Activated T-cell treated with anti-CD3 and anti-CD28 coated beads, Interleukin-2, amount 50 U/mL, for 4 hours (primary cell): ENCODE measurements at places on chromosomes 1 and 21.
A peak's percentile ranks its signal among the peaks of the same experiment; 100 is the strongest.

DNA sequence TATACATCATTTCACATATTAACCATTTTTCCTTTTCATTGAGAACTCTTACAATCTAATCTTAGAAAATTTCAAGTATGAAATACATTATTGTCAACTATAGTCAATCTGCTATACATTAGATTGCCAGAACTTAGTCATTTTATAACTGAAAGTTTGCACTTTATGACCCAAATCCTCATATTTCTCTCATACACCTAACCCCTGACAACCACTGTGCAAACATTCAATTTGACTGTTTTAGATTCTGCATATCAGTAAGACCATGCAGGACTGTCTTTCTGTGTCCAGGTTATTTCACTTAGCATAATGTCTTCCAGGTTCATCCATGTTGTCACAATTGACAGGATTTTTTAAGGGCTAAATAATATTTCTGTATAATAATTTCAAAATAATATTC is 1299.0 kb upstream of the B3GALT2 start:
- no peak for DNase-seq

DNA sequence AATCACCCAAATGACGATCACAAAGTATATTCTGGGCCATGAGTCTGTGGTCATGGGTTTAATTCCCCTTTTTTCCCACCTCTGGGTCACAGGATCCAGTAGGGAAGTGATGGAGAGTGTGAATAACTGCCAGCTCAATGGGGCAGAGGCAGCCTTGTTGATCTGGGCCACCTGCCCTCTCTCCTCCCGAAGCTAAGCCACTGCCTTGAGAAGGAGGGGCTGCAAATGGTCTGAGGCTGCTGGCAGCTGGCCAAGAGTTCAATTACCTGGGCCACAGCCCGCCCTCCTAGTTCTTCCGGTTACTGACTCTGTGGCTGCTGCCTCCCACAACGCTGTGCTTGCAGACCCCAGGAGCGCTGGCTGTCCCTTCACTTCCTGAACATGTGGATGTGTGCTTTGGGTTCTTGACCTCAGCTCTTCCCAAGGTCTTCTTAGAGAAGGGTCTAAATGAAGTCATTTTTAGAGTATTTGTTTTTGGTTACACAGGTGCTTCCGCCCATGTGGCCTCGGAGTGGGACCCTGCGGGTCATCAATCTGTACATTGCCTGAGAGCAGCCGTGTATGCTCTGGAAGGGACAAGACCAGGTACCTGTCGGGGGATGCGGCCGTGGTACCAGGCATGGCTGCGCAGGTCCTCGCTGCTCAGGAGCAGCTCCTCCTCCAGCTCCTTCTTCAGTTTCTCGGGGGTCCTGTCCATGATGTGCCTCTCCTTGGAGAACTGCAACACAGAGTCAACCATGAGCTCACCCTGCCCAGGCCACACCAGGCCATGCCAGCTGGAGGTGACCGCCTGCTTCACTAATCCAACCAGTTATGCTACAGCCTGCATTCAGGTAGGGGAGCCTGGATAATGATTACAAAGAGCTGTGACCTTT is 89.7 kb downstream of the BCAR3 start:
- DNase-seq = no peak

GRCh38 chr1:143735764-143736461 is 235.9 kb downstream of the FAM72C start:
- no peak for DNase-seq

DNA sequence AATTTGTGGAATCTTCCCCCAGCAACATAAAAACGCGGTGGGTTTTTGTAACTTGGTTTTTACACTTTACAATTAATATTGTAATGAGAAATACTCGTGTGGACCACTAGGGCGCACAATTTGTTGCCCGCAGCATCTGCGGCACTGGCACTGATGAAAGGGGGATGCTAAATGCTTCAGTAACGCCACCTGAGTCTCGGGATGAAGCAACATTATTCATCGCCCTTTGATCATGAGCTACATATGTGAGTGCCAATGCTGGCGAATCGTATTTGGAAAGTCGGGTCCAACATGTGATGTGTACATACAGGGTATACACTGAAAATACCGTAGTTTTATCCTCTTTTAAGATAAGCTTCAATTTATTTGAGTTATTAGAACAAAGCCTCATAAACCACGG is 34.2 kb upstream of the COX20 start:
- peak; percentile 54 for DNase-seq

- no peak for DNase-seq
Observed at GRCh38 chr21:44303490-44303981, 3.7 kb downstream of the PFKL start.

DNA sequence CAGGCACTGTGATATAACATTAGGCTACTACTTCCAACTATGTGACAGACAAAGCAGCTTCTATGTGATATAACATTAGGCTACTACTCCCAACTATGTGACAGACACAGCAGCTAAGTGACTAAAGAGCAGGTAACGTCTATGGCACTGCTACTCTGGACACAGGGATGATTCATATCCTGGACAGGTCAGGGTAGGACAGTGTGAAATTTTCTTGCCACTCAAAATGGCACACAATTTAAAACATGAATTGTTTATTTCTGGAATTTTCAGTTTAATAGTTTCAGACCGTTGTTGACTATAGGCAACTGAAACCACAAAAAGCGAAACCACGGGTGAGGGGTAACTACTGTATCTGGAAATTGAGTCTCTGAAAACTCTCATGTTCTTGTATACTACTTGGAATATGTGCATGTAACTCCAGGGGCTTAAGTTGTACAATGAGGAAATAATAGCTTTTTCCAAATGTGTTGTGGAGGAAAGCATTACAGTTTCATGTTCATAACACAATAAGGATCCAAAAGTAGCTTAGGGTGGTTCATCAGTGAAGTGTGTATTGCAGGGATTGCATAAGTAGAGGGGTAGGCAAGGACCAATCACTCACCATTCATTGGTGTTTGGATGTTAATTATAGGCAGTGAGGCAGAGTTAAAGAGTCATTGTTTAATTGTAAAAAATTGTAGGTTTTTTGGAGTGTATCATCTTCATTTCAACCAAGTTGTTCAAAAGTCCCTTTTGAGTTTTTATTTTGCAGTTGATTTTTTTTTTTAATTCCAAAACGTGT is 5.3 kb downstream of the DTL start:
- no peak for DNase-seq

DNA sequence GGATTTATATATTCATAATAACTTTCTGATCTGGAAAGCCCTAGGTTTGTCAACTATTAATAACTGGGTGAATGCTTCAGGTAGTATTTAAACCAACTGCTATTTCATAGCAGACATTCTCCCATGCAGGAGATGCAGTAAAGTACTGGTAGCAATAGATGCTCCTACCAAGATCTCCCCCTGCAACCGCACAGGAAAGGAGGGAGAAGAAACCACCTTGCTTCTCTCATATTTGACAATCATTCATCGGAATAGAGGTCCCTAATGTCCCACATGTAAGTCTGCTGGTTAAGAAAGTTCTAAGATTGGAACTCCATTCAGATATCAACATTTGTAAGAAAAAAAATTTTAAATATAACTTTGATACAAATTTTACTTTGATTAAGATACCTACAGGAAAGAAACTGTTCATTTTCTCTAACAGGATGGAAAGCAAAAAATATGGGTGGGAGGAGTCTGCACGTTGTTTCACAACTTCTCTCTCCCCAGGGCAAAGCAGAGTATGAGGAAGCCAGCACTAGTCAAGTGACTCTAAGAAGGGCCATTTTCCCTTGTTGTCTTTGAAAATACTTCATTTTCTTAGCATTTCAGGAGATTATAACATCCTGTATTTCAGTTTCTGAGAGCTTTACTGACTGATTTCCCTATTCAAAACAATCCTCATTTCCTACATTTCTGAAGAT is at the start of gene PYHIN1:
TSS of gene PYHIN1 (plus strand) at position 498 of the 683 bp plus-strand sequence. CDS start 5,359 bp downstream, outside the sequence.
- DNase-seq = peak; percentile 10

DNA sequence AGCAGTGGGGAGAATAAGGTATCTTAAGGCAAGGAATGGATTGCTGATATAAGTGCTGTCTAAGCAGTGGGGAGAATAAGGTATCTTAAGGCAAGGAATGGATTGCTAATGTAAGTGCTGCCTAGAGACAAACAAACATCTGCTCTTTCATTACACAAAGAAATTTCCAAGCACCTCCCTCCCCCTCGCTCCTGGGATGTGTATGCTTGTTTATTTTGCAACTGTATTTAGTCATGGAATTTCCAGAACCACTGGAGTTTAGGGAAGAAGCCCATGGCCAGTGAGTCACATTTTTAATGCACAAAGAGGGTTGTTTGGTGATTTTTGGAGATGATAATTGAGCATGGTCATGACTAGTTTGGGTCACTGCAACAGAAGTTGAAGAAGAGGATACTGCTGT is 21.5 kb downstream of the PDPN start:
- DNase-seq = no peak

GRCh38 chr1:99507906-99508732 is 137.8 kb upstream of the PALMD start:
- no peak for DNase-seq

DNA sequence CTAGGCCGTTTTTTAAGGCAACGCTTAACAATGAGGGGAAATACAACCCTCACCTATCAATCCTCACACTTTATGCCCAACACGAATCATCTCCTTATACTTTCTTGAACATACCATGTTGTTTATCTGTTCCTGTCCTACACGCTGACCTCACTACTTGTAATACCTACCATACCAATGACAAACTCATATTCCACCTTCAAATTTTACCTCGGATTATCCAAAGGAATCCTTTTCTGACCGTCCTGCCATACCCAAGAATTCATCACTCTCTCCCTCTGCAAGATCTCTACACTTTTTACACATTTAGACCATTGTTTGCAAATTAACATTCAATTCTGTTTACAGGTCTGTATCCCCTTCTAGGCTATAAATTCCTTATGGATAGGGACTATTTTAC is 64.4 kb upstream of the GUCA2A start:
- DNase-seq = no peak

GRCh38 chr1:89270423-89270822 is 2.2 kb downstream of the GBP5 start:
- no peak for DNase-seq

- no peak for DNase-seq
Observed at GRCh38 chr1:93800856-93801255, 78.2 kb downstream of the DNTTIP2 start.

DNA sequence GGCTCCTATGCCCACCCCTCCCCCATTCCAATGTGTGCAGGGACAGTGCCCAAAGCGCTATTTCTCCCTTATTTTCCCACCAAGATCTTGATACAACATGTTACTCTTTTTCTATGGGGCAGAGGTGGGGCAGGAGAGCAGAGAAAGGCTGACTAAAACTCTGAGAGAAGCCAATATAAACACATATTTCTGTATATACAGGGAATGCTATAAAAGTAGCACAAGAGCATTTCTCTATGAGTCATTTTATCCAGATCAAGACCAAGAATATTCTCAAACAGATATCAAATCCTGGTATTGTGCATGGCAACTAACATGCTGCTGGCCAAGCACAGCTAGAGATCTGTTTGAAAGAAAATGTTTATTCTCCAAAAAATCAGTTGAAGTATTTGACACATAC is 7.3 kb downstream of the WDR26 start:
- DNase-seq = no peak

- DNase-seq = no peak
Observed at GRCh38 chr1:229594227-229595008, 31.5 kb downstream of the TAF5L start.

GRCh38 chr1:43432907-43433306 is 20.8 kb downstream of the HYI start:
- DNase-seq = no peak

- DNase-seq = no peak
Observed at GRCh38 chr1:212484701-212485570, 52.2 kb downstream of the NENF start.

DNA sequence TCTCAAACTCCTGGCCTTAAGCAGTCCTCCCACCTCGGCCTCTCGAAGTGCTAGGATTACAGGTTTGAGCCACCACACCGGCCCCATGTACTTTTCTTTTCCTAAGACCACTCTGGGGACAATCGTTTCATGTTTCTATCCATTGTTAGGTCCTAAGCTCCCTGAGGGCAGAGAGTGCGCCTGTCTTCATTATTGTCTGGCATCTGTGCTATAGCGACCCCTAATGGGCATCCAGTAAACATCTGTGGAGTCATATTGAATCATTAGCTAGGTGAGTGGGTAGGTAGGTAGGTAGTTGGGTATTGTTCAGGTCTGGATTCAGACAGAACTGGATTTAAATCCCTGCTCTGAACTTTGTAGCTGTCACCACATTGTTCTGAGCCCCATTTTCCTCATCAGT is 66.1 kb downstream of the TMEM53 start:
- no peak for DNase-seq

DNA sequence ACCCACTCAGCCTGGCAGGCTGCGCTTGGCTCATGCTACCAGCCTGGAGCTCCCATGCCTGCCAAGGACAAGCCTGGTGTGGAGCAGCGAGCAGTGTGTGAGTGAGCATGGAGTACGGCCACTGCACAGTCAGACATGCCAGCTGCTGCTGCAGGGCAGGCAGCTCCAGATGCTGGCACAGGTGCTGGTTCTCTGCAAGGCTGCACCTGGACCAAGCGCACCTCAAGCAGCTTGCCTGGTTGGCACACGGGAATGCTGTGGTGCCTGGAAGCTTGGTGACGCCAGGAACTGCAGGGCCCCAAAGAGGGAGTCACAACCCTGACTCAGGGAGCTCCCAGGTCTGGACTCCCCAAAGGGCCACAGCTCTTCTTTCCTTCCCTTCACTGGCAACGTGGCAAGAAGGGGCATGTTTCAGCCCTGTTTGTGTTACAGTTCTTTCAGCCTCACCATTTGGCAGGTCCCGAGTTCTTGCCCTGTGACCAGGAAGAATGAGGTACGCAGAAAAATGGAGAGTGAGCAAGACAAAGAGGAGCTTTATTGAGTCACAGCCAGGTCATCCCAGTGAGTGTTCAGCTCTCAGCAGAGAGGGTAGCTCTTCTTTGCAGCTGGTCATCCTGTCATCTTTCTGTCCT is 26.1 kb downstream of the ACOT7 start:
- no peak for DNase-seq

DNA sequence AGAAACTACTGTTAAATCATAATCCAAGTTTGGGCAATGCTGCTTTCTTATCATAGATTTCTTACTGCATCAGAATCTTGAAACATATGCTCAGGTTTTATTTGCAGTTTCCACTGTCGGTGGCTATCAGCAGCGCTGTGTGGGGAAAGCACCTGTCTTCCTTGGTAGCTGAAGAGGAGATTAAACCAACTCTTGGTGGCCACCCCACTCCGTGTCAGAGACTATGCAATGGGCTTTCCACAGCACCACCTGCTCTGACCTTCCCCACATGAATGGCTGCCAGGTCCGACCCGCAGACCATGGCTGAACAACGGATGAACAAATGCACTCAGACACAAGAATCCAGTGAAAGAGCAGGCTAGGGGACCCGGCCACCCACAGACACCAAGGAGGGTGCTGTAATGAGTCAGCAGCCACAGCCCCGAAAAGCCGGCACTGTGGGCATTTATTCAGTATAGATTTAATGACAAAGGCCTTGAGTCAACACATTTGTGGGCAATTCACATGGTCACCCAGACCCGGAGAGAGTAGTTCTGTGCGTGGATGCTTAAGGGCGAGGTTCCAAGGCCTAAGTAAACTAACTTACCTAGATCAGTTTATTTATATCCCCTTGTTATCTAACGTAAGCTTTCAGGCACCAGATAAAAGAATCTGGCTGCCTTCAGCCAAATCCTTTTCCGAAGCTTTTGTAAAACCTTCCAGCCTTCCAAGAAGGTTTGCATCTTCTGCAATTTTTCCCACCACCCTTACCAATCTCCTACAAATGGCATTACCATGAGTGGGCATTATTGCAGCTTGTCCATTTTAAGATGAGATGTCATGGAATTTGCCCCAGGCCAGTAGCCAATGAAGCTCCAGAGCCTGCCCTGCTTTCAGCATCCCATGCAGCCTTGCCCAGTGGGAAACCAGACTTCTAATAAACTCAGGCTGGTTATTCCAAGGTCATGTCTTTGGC is 82.7 kb downstream of the HLCS start:
- DNase-seq = no peak
